ENCODE measurements at places on chromosomes 6 and 20.
A peak's percentile ranks its signal among the peaks of the same experiment; 100 is the strongest.

- no peak for DNase-seq
Measured at GRCh38 chr20:24169256-24169655, 180.7 kb upstream of the GGTLC1 start.

DNA sequence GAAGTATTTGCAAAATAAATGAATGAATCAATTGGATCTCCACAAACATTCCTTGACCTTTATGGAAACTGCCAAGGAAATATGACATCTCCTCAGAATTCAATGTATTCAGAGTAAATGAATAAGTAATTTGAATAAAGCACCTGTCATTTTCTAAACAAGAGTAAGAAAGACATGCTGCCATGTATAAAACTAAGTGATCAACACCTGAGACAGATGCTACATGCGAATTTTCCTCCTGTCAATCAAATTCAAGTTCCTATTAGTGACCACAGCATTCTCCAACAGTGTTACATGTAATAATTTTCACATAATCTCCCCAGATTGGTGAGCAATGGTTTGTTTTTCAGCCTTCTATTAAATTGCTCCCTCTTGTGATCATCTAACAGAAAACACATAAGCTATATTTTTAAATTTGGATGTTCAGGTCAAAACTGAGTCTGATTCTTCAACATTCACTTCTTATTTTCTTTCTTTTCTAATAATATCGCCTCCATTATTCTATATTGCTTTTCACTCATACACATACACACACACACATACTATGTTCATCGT, 163.2 kb upstream of the RNF217 start:
- peak; percentile 7 for DNase-seq

GRCh38 chr20:58454460-58454859, 60.7 kb downstream of the APCDD1L start:
- no peak for DNase-seq

DNA sequence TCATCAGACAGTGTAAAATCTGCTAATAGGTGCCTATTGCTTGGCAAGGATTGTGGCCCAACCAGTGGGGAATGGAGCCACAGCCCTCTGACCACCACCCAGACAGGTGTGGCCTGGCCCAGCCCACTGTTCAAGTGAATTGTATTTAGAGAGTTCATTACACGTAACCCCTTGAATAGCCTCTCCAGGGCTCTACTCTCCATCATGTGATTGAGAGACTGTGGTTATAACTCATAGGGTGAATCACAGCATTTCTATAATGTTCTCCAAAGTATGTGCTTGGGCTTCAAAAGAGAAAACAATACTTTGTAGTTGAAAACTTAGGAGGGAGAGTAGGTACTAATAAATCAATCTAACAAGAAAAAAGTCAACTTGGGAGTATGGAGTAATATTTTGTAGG, 38.4 kb downstream of the ALDH8A1 start:
- no peak for DNase-seq

GRCh38 chr6:27795697-27796494, 116.3 kb downstream of the OR2B2 start:
- peak; percentile 93 for DNase-seq

- DNase-seq = no peak
Measured at GRCh38 chr20:58403272-58403671, 14.2 kb downstream of the VAPB start.

GRCh38 chr6:170146640-170147039, 144.2 kb downstream of the DLL1 start:
- no peak for DNase-seq

GRCh38 chr6:68778356-68779020, 143.4 kb downstream of the ADGRB3 start:
- peak; percentile 87 for DNase-seq

DNA sequence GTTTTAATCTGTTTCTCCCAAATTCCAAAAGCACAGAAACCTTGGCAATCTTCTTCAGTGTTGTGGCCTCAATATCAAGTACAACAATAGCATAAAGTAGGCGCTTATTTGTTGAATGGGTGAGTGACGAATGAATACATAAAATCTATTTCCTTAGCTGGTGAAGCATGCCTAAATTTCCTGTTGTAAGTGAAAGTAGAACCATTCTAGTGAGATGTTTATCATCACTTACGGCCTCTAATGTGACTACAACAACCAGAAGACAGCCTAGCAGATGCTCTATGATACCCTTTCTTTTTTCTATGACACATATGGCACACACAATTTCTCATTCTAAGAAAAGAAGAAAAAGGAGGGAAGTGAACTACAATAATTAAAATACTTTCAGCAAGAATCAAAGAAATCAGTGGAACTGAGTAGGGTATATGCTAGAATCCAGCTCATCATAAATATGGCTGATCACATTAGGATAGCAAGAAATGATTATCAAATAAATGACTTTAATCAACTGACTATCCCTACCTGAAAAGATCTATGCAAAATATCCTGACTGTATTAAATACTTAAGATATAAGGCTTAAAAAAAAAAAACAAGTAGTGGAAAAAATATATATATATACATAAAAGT, 67.4 kb downstream of the BTBD9 start:
- DNase-seq = no peak

GRCh38 chr6:6319952-6320811, at the start of gene F13A1:
Gene F13A1, minus strand, starts transcription at chr6:6320662. Its CDS starts 1,998 bp downstream, at chr6:6318664.
- no peak for DNase-seq

GRCh38 chr6:117425431-117426153, at the start of gene ROS1:
Gene ROS1, minus strand, starts transcription at chr6:117425942. Its CDS starts 286 bp downstream, at chr6:117425656.
- DNase-seq = no peak

DNA sequence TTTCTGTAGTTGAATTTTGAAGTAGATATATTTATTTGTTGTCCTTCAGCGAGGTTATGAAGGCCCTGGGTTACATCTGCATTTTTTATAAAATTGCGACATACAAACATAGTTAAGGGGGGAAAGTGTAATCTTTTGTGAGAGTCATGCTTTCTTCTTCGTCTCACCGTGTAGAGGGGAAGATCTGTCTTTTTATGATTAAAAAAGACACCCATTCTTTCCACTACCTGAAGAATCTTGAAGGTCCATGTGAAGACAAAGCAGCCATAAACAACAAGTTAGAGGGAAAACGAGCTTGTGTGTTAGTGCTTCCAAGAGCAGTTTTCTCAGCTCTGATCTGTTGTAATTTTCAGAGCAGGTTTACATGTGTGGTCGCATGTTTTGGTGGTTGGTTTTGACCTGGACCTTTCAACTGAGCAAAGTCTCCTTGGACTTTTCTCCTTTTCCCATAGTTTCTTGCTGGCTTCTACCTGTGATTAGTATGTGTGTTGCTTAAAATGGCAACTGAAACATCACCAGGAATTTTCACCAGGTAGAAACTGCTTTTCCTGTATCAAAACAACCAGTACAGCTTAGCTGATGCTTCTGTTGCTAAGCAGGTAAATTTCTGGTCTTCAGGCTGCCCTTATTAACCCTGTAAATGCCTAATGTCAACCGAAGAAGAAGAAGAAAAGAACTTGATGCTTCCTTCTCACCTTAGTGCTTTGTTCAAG, 37.3 kb downstream of the RREB1 start:
- no peak for DNase-seq

- DNase-seq = peak; percentile 51
Measured at GRCh38 chr6:32689531-32690501, 23.4 kb upstream of the HLA-DQB1 start.

- DNase-seq = no peak
Measured at GRCh38 chr20:59740621-59741020, 136.3 kb downstream of the PHACTR3 start.

DNA sequence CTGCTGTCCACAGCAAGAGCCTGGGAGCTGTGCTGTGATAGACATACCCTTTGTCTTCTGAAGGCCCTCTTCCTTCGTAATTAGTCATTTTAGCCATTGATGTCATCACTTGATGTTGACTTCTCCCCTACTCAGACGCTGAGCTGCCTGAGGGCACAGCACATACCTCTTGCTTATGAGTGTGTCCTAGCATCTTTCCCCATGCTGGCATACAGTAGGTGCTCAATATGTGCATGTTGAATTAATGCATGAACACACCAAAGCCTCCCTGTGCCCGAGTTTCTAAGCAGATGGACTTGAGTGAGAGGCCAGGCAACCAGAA, 35.8 kb upstream of the FAM83D start:
- DNase-seq = peak; percentile 43

Measured in SK-MEL-5 (cell line).